Activated CD4-positive, alpha-beta T cell treated with anti-CD3 and anti-CD28 coated beads, Interleukin-2, amount 10 ng/mL, durations not matched to agents 7 days and 5 days (primary cell): ENCODE measurements at places on chromosomes 7 and 10.

- no peak for DNase-seq
Observed at GRCh38 chr10:59464483-59464882, 102.1 kb upstream of the FAM13C start.

- peak; percentile 58 for DNase-seq
Observed at GRCh38 chr7:44489955-44490350, 505 bp downstream of the NUDCD3 start.

DNA sequence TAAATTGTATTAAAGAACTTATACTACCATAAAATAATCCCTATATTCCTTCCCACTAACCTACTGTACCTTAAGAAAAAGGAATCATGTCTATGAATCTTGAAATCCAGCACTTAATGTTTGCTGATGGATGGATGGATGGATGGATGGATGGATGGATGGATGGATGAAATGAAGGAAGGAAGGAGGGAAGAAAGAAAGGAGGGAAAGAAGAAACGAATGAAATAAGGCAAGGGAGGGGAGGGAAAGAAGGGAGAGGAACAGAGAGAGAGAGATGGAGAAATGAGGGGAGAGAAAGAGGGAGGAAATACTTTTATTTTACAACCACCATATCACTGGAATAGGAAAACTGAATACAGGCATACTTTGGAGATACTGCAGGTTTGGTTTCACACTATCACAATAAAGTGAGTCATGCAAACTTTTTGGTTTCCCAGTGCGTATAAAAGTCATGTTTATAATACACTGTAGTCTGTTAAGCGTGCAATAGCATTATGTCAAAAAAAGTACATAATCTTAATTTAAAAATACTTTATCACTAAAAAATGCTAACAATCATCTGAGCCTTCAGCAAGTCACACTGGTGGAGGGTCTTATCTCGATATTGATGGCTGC is 219.8 kb downstream of the CHCHD3 start:
- no peak for DNase-seq

GRCh38 chr10:35768011-35768410 is 125.9 kb upstream of the FZD8 start:
- no peak for DNase-seq

GRCh38 chr7:25578991-25579777 is 350.9 kb upstream of the NPVF start:
- no peak for DNase-seq

GRCh38 chr10:77513781-77514331 is 123.8 kb downstream of the KCNMA1 start:
- DNase-seq, result no peak

GRCh38 chr10:1774796-1775195 is 37.5 kb upstream of the ADARB2 start:
- DNase-seq, result no peak

GRCh38 chr7:100570954-100571828 is 2.5 kb downstream of the SAP25 start:
- DNase-seq, result no peak

DNA sequence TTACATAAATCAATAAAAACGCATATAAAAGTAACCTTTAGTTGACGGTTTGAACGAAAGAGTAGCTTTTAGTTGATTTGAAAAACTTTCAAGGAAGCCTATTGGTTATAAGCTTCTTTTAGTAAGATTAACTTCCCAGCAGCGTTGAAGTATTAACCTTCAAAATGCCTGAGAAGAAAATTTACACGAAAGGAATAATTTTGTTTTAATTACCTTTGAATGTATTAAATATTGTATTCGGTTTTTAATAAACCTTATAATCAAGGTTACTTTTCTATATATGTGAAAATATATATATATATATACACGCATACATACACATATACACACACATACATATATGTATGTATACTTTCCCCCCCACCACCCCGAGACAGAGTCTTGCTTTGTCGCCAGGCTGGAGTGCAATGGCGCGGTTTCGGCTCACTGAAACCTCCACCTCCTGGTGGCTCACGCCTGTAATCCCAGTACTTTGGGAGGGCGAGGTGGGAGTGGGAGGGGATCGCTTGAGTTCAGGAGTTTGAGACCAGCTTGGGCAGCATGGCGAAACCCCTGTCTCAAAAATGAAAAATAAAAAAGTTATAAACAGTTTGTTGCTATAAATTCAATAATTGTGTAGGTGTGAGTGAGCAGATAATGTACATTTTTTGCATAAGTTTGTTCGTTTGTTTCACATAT is 57.6 kb upstream of the EZH2 start:
- DNase-seq, result peak; percentile 79

DNA sequence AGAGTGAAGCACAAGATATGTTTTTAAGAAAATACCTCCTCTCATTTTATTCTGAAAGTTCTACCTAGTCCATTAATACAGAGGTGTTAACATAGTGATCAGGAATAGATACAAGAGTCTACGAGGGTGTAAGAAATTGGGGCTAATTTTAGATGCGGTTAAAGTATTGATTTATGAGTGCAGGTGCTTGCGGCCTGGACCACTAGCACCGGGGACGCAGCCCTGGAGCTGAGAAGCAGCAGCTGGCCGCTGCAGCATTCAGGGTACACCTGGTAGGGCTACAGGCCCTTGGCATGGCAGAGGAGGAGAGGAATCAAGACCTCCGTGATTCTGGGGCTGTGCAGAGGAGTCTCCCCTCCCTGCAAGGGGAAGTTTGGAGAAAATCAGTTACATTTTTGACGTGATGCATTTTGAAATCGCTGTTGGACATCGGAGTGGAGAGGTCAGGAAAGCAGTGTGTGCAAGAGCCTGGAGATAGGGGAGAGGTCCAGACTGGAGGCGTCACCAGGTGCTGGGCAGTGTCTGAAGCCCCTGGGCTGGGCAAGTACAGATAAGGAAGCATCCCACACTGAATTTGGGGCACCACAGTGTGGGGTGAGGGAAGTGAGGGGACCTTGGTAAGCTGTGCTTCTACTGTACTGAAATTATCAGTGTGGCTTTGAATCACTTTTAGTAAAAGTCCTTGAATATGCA is 112.3 kb downstream of the VWC2 start:
- no peak for DNase-seq

- no peak for DNase-seq
Observed at GRCh38 chr10:42930516-42931192, 146.2 kb upstream of the RET start.

DNA sequence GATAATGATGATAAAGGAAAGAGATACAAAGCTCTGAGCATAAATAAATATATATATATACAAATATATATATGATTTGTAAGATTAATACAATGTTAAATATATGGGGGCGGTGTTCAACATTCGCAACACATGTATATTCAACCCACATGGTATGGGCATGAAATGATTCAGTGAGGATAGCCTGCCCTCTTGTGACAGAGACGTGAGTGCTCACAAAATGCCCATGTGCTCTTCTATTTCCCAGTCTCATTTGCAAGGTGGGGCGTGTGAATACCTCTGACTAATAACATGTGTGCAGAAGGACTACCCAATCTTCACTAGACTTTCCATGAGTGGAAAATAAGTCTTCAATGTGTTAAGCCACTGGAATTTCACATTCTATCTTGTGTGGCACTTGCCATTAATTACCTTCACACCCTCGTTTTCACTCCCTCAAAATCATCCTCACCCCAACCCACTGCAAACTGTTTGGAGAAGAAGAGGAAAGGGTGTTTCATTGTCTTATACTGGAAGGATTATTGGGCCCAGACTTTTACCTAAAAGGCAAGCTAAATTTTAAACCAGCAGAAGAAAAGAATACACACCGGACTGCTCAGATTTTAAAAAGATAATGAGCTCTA is 26.9 kb downstream of the ASAH2 start:
- DNase-seq, result peak; percentile 41
